ENCODE measurements at places on chromosomes 3 and 15.
A peak's percentile ranks its signal among the peaks of the same experiment; 100 is the strongest.

GRCh38 chr15:40155270-40155910, 5.5 kb upstream of the BUB1B start:
- no peak for DNase-seq

- DNase-seq = no peak
Measured at GRCh38 chr15:74311734-74312444, 55.6 kb downstream of the CYP11A1 start.

DNA sequence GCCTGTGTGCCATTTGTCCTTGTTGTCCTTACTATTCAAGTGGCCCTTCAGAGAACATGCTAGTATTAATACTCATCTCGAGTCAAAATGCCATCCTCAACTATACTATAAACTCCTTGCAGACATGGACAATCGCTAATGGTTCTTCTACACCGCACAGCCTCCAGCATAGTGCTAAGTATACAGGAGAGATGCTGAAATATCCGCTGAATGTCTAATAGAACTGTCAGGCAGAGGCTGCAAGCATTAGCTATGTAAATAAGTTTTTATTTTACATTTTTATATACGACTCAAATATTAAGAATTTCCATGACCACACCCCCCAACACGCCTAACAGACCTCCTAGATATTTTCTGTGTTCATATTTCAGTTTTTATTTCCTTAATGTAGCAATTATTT, 39.4 kb downstream of the AAGAB start:
- DNase-seq = no peak

GRCh38 chr3:188695241-188695640, 476.5 kb upstream of the TPRG1 start:
- no peak for DNase-seq

DNA sequence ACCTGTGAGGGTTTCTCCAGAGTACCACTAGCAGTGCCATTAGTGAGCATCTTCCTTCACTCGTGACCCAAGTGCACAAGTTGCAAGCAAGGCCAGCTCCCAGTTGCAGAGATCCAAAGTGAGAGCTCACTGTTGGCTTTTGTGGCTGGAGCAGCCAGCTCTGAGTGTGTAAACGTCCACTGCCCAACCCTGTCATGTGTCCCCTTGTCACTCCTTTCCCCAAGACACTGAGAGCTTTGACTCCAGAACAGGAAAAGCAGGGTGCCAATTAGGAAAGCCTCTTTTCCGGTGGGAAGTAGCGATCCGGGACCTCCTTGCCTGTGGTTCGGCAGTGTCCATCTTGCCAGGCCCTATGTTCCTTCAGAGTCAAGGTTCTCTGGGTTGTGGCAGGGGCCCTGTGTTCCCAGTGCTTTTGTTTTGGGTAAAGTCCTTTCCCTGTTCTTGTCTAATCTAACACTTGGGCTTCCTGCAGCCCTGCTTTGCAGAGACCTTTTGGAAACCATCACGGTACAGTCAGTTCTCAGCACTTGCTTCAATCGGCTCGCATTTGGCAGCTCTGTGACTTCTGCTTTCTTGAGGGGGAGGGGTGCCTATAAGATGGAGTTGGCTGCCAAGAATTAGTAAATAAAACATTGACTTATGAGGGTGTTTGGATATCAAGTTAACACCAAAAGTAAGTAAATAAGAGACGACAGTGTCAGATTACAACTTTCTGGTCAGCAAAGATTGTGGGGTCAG, 90.5 kb downstream of the DNASE1L3 start:
- DNase-seq = no peak

DNA sequence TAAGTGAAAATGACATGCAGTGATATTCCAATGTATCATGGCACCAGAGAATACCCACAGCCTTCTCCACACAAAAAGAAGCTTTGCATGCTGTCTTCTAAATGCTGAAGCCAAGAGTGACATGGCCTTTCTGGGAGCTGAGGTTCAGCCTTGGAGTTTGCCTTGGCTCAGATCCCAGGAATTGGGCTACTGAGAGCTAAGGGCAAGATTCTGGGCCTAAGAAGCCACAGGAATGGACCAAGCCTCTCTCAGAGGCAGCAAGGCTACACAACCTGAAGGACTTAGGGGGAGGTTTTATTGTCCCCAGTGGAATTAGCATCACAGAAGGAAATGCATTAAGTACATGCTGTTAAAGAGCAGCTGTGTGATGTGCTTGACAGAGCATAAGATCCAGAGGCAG, 1078.5 kb downstream of the TUSC7 start:
- DNase-seq = peak; percentile 94

GRCh38 chr3:65583188-65583587, 455.5 kb downstream of the MAGI1 start:
- no peak for DNase-seq

GRCh38 chr3:26091096-26091495, 301.2 kb downstream of the OXSM start:
- DNase-seq = no peak

GRCh38 chr3:111210003-111210711, 138.5 kb downstream of the NECTIN3 start:
- DNase-seq = peak; percentile 67

DNA sequence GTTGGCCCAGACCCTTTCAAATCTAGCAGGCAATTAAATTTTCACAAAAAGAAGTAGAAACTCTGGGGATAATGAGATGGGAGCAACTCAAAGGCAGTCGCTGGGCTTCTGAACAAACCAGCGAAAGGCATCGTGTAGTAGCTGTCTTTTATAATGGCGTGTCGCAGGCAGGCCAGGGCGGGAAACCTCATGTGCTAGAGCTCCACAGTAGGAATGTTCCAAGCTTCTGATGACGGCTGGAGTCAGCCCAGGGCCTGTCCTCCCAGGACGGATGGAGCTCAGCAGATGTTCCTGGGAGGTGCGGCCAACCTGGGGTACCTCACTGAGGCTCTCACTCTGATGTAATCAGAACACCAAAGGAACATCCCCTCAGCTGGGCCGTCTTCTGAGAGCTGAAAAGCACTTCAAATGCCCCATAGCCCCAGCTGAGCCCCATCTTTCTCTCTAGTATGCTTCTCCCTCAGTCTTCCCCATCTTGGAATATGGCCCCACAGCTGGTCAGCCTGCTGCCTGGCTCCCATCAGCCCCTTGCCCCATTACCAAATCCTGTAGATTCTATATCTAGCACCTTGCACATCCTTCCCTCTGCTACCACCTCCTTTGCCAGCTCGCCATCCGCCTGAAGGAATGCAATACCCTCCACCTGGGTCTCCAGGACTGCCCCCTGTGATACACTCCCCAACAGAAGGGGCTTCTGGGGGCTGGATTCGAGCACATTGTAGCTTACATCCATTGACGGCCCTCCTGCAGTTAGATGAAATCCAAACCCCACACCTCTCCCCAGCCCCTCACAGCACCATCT, 54.9 kb upstream of the ATP2B2 start:
- DNase-seq = no peak

- DNase-seq = no peak
Measured at GRCh38 chr15:88012233-88012632, 244.3 kb downstream of the NTRK3 start.

- no peak for DNase-seq
Measured at GRCh38 chr3:187188931-187189330, 8.4 kb upstream of the RTP1 start.

DNA sequence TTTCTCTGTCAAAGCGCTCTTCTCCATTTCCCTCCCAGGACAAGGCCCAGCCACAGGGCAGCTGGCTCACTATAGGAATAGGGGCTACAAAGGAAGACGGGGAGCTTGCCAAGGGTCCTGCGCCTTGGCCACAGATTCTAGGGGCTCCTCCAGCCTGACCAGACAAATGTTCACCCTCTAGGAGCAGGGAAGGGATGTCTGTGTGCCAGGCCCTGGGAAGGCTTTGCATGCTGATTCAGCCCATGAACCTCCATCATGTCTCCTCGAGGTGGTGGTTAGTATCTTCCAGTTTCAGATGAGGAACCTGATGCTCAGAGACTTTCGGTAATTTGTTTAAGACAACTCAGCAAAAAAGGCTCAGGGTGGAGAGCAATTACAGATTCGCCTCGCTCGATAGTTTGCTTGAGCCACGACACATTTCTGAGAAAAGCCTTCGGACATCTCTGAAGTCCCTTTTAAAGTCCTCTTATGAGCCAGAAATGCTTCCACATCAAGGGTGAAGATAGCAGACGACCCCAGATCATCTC, 110.0 kb downstream of the XXYLT1 start:
- no peak for DNase-seq

DNA sequence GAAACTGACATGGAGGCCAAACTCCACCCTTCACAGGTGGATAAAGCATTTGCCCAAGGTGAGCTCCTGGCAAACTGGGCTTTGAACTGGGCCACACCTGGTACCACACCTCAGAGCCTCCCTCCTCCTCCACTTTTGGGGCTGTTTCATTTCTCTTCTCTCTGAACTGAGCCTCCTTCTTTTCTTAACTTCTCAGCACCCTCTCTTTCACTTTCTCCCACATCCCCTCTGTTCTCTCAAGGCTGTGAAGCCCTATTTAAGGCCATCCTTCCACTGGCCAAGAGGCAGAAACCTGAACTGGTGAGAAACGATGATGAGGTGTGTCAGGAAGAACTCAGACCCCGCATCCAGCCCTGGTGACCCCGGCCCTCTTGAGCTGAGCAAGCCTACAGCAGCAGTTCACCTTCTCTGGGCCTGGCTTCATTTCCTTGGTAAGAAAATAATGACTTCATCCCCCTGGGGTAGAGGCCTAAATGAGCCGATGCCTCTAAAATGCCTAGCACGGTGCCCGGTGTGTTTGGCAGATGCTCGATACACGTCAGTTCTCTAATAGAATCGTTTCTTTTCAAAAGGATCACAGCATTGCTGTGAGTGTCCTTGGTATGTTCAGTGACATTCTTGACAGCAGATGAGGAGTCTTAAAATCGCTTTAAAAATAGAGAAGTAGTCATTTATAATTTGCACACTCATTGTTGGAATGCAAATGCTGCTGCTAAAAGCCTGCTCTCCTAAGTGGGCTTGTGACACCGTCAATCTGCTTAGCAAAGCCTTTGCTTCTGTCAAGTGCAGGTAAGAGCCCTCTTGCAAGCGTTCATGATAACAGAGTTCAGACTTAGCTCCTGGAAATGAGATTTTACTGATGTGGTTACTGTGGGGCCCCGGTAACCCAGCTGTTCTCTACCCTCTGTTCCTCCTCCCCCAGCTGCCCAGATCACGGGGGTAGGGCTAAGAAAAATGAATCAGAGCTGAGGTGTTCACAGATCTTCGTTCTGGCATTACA, 97.7 kb upstream of the ATP2B2 start:
- DNase-seq = no peak

DNA sequence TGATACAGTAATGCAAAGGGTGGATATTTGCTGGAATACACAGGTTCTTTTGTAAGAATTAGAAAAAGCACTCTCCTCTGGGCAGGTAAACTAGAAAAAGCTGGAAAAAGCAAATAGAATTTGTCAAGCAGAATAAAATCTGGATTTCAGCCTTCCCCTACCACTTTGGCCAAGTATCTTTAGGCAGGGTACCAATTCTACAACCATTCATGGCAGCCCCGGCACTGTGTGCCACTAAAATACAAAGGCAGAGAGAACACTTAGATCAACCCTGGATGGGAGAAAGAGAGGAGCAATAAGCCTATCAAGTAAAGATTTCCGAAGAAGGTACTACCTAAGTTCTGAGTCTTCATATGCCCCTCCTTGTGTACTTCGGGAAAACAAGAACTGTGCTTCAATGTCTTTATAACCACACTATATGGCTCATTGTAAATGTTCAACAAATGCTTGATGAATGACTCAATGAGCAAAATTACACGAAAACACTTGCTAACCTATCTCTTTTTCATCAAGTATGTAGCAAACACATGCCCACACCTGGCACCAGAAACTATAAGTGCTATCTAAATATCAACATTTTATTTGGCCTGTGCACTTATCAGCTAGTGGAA, 20.8 kb downstream of the STAG1 start:
- DNase-seq = no peak

DNA sequence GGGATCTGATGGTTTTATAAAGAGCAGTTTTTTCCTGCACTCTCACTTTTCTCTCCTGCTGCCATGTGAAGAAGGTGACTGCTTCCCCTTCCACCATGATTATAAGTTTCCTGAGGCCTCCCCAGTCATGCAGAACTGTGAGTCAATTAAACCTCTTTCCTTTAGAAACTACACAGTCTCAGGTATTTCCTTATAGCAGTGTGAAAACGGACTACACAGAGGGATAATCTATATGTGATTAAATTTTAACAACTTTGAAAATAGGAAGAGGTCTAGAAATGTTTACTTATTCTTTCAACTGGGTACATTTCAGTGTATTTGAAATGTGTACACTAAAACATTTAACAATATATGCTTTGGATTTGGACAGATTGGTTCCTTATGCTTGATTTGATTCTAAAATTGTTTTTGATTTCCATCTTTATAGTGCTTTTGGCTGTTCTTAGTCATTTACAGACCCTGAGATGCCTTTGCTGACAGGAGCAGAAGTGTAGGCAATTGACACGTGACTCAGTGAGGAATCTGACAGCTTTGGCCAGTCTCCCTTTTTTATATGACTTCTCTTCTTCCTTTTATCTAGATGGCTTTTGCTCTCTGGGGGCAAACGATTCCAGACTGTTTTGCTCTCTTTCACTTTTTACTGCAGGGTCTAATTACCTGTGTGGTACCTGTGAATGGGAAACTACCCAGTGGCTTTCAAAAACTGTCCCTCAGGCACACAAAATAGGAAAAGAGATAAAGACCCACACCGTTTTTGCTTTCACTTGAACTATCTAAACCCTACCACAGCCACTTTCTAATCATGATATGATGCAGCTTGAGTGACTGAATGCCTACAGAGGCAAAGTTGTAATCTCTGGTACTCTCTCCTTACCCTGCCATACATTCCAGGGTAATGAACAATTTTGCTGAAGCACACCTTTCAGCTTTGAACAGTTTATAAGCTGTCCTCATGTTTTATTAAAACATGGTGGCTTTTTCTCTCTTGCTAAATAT, 422.6 kb downstream of the ROBO1 start:
- DNase-seq = no peak

GRCh38 chr15:67969892-67970291, 84.2 kb upstream of the PIAS1 start:
- no peak for DNase-seq

GRCh38 chr3:179460260-179460659, 9.0 kb upstream of the GNB4 start:
- DNase-seq = no peak

DNA sequence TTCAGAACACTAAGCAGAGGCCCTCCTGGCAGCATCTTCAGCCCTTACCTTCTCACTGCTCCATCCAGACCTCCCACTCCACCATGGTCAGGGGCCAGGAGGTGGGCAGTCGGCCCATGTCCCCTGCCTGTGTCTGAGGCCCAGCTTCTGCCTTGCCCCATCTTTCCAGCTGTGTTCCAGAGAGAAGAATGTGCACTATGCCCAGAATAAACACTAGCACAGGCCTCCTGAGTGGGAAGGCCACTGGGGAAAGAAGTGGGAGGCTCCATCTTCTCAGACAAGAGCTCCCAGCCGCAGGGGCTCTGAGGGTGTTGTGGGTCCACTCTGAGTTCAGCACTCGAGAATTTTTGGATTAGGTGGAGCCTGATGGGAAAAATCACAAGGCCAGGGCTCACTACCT, 44.5 kb downstream of the ADCY5 start:
- DNase-seq = no peak

GRCh38 chr3:83877910-83878309, 1080.9 kb upstream of the CADM2 start:
- DNase-seq = no peak

All from fibroblast of skin of left biceps (primary cell).